Inflammatory macrophage (primary cell): ENCODE measurements at places on chromosomes 2 and 18.
A peak's percentile ranks its signal among the peaks of the same experiment; 100 is the strongest.

GRCh38 chr2:222353993-222354392 lies 55.2 kb upstream of the PAX3 start:
- no peak for DNase-seq

- no peak for DNase-seq
These were observed 109.8 kb downstream of the STK39 start for GRCh38 chr2:168137510-168138180.

GRCh38 chr2:406876-407275 lies 119.0 kb upstream of the ALKAL2 start:
- DNase-seq, result no peak

GRCh38 chr2:232886176-232886575 lies 16.1 kb downstream of the SNORC start:
- no peak for DNase-seq

DNA sequence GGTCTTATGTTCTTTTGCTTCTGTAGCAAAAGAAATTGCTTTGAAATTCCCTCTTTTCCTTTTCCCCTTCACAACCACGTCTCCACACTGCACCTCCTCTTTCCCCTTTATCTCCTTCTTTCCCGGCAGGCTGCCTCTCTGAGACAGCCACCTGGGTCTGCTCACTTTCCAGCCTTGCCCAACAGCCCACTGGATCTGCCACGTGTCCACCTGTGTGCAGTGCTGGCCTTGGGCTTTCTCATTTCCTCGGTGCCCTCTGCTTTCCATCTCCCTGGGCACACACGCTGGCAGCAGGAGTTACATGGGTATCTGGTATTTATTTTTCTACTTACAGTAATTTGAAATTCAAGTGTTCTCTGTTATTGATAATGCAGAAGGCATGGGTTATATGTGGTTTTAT lies 213.4 kb upstream of the LYPD1 start:
- DNase-seq, result no peak

DNA sequence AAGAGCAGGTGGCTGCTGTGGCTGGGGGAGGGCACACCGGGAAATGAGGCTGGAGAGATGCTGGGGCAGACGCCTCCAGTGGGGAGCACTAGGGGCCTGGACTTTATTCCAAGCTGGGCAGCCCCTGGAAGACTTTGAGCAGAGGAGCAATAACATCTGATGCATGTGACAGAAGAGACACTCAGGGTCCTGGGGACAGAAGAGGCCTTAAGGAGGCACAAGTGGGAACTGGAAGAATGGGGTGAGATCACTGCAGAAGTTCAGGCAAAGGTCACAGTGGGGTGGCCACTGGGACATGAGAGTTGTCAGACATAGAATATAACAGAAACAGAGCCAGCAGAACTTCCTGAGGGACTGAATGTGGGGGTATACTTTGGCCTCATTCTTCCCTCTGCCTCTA lies 24.0 kb downstream of the TGFA start:
- peak; percentile 88 for DNase-seq

DNA sequence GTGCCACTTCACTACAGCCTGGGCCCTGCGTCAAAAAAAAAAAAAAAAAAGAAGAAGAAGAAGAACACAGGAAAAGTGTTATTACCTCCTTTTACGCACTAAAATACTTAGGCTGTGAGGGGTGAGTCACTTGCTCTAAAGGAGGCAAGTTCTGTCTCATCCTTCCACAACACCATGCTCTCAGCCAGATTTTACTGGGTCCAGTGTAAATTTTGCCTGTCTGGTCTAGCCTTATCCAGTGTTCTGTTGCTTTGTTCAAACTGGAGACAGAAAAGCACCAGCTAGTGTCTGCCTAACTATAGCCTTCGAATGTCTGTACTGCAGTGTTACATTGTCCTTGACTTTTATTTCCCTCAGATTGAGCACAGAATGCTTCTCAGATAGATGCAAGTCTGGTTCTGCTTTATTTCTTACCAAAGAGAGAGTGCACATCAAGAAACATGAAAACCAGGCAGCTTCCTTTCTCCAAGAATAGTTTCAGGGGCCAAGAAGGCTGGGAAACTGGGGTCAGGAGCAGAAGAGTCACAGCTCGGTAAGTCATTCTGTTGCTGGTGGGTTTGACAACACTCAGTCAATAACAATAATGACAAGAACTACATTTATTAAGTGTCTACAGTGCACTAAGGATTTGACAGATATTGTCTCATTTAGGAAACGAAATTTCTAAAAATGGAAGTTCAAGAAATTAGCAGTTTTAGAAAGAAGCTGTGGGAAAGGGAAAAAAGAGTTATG lies 3.1 kb upstream of the MSGN1 start:
- DNase-seq, result peak; percentile 47

- DNase-seq, result no peak
These were observed 781 bp downstream of the FARP2 start for GRCh38 chr2:241356871-241357260.

DNA sequence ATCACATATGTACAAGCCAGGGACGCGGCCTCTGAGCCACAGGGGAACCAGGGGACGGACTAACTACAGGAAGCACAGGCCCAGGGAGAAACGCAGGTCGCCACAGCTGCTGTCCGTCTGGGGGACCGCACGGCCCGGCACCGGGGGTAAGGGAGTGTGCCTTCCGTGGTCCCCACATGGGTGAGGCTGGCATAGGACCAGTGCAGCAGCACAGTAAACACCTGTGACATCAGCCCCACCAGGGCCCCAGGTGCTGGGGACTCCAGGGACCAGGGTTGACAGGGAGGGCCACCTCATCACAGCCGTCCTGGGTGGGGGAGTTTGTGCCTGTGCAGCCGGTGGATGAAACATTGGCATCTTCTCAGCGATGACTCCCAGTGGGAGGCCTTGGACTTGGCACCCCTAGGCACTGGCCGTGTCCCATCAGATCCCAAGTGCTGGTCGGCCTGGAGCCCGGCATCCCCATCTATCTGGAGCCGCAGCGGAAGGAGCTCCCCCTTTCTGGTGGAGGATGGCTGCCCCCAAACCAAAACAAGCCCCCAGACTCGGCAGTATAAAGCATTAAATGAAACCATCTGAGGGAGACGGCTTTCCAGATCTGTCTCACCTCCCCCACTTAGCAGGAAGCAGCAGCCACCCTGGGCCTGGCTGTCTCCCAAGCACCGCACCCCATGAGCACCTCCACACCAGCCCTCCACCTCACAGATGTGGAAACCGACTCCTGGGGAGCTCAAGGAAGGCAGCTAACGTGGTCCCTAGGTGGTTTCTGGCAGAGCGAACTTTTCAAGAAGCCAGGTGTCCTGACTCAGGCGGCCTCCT lies 22.5 kb downstream of the AQP12A start:
- no peak for DNase-seq

DNA sequence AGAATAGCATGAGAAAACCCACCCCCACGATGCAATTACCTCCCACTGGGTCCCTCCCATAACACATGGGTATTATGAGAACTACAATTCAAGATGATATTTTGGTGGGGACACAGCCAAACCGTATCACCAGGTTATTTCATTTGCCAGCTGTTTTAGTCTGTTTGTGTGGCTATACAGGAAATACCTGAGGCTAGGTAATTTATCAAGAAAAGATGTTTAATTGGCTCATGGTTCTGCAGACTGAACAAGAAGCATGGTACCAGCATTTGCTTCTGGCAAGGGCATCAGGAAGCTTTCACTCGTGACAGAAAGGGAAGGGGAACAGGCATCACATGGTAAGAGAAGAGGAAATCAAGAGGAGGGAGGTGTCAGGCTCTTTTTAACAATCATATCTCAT lies 329.2 kb downstream of the GULP1 start:
- DNase-seq, result no peak

- peak; percentile 7 for DNase-seq
These were observed 4.7 kb downstream of the SLC11A1 start for GRCh38 chr2:218386505-218387368.

DNA sequence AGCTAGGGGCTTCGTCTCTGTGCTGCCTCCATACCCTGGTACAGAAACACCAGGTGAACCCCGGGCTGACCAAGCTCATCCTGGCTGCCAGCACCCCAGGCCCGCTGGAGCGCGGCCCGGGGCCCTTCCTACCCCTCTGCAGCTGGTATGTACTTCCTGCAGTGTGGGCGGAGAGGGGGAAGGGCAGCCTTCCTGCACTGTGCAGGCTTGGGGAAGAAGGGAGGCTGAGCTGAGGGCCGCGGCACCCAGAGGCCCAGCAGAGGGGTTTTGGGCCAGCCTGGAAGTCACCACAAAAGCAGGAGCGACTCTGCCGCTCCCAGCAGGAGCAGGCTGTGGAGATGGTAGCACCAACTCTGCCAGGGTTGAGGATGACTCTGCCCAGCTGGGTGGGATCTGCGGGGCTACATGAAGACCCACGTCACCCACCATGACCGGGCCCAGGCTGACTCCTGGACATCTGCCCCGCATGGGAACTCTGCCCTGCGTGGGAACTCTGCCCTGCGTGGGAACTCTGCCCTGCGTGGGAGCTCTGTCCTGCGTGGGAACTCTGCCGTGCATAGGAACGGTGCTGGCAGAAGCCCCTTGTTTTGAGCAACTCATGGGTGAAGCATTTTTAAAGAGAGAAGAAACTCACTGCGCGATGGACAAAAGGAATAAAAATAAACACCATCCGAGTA lies 273.3 kb downstream of the NDUFA10 start:
- DNase-seq, result peak; percentile 82

DNA sequence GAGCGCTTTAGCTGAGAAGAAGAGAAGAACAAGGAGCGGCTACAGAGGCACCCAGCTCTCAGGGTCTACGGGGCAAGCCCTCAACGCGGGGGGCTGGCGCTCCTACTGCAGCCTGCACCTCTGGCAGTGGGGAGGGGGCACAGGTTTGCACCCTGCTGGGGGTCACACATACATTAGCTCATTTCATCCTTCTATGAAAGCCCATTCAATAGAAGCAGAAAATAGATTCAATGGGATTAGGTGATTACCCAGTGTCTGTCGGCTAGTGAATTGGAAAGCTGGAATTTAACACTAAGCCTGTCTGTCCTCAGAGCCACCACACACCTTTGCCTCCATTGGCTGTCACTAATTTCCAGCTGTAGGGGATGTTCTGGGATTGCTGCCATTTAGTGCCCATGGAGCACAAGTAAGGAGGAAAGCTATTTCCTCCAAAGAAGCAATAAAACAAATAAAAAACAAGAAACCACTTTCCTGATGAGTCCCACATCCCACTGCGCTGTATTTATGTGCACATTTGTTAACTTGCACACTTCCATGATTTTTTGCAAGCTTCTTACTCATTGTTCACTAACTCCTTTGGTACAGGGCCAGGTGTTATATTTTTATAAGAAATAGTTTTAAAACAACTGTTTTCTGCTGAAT lies 319.6 kb upstream of the REV1 start:
- no peak for DNase-seq

DNA sequence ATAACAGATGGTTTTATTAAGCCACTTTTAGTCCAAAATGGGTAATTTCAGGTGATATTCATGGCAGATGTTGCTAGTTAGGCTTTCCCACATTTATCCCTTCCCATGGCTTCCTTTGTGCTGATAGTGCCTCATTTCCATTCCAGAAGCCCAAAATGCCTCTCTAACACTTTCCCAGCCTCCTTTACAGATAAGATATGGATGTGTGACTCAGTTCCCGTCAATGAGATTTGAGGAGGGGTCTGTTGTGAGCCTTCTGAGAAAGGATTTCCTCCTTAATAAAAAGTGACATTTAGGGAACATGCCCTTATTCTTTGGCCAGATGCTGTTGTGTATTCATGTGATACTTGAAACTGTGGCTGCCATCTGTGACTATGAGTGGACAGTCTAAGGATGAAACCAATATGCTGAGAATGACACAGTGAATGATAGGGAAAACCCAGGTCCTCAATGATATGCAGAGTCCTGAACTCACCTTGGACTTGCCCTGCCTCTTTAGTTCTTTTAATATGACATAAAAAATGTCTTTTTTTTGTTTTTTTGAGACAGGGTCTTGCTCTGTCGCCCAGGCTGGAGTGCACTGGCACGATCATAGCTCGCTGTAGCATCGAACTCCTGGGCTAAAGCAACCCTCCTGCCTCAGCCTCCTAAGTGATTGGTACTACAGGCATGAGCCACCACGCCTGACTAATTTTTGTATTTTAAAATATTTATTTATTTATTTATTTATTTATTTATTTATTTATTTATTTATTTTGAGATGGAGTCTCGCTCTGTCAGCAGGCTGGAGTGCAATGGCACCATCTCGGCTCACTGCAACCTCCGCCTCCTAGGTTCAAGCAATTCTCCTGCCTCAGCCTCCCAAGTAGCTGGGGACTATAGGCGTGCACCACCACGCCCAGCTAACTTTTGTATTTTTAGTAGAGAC lies 5.8 kb upstream of the ACSL3 start:
- no peak for DNase-seq

GRCh38 chr18:58657081-58657480 lies 14.2 kb upstream of the MALT1 start:
- no peak for DNase-seq

DNA sequence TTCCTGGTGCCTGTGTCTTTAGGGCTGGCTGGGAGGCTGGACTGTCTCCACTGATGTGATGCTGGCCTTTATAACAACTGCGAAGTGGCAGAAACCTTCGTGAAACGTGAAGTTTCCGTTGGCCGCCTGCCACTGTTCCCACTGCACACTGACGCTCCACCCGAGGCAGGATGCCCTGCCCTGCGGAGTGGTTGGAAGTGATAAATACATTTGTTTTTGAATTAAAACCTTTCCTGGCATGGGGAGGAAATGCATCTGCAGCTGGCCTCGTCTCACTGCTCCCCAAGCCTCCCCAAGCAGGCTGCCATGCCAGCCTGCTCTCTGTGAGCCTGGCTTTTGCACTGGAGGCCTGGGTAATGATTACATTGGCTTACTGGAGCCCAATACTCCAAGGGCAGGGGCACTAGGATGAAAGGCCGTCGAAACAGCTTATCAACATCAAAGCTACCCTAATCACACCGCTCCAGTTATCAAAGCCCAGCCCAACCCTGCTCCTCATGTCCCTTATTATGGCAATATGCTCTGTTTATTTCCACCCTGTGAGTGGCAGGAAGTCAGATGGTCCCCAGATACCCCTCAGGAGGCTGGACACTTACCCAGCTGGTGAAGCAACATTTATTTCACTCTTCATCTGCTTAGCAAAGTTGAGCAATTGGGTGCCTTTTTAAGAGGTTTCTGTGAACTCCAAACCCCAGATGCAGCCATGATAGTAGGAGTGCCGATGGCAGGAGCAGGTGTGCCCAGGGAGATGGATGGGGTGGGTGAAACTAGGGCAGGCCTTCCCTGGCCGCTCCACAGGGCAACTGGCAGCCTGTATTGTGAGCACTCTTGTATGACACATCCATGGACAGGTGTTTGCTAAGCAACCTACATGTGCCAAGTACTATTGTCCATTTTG lies 97.4 kb upstream of the ITGA6 start:
- DNase-seq, result no peak

DNA sequence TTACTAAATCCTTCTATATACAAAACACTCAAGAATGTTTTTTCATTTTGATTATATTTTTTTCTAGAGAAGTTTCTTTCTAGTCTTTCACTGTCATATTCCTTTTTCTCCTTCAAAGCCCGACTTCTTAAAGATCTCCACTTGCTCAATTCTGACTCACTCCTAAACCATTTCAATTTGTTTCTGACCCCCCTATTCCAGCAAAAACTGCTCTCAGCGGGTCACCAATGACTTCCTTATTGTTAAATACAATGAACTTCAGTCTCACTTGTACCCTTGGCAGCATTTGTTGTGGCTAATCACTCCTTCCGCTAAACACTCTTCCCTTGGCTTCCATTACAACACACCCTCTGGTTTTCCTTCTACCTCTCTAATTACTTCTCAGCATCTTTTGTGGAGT lies 111.1 kb upstream of the RBBP8 start:
- DNase-seq, result no peak
